Activated naive CD4-positive, alpha-beta T cell (primary cell): ENCODE measurements at places on chromosomes 13 and 19.

- no peak for DNase-seq
These were observed 21.7 kb upstream of the RPL21 start for GRCh38 chr13:27229642-27230041.

DNA sequence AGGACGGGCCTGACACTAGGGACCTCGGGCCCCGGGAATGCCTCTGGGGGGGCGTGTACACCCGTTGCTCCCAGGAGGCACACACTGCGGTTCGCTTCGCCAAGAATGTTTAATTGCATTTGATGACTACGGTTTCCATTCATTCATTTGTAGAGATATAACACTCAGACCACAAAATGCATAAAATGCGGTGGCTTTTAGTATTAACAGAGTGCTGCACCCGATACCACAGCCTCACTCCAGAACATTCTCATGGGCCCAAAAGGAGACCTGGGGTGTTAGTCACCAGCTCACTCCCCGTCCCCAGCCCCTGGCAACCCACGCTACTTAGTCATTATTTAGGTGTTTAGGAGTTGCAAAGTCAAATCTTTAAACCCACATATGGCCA lies 21.8 kb downstream of the HCN2 start:
- no peak for DNase-seq

- no peak for DNase-seq
These were observed 1.0 kb downstream of the FNDC3A start for GRCh38 chr13:48976576-48977285.

DNA sequence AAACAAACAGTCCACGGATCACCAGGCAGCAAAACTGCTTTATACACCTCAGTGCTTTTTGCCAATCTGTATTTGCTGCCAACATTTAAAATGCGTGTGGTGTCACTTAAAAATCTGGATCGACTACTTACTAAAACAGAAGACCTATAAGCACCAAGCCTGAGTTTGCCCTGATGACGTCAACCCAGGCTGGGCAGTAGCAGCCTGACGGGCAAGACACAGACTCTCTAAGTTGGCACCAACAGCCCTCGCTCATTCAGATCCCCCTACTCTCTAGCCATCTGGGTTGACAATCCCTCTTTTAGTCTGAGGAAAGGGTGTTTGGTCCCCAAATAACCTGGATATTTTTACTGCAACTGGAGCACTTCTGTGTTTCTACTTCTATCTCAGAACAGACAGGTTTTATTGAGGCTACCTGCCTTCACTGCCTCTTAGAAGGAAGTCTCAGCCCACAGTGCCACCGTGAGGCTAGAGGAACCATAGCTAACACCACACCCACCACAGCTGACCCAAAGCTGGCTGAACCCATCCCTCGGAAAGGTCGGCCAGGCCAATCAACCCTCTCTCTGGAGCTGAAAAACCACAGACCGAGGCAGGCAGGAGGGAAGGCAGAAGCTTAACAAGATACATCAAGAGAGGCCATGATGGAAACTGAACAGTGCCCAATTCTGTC lies 6.9 kb downstream of the SUGP2 start:
- no peak for DNase-seq

GRCh38 chr13:79311386-79311785 lies 94.7 kb downstream of the RBM26 start:
- DNase-seq: no peak

GRCh38 chr13:41216160-41216559 lies 21.8 kb upstream of the KBTBD7 start:
- no peak for DNase-seq

GRCh38 chr19:49333811-49334288 lies 1.4 kb upstream of the CD37 start:
- peak; percentile 59 for DNase-seq

GRCh38 chr19:1469255-1470054 lies 9.6 kb downstream of the C19orf25 start:
- DNase-seq: no peak

DNA sequence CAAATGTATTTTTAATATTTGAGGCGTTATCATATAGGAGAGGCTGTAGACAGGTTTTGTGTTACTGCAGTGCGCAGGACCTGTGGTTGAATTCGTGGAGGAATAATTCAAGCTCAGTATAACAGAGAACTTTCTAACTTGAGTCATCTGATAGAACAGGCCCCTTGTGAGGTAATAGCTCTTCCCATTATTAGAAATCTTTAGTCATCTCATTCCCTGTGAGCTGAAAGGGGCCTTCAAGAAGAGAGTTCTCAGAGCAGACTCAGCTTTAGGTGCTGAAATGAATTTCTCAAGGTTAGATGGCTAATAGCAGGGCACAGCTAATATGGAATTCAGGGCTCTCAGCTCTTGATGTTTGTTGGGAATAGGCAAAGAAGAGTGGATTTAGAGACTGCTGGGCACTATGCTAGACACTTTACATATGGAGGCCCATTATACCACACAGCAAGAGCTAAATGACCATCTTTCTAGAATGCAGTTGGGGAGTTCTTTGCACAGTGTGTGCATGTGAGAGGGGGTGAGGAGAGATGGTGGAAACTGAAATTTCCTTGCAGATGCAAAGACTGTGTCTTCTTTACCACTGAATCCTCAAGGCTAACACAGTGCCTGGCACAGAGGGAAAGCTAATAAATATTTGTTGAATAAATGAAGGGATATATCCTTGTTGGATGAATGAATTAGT lies 89.5 kb downstream of the DGKH start:
- no peak for DNase-seq

- no peak for DNase-seq
These were observed 535.8 kb upstream of the SGCG start for GRCh38 chr13:22644941-22645340.

DNA sequence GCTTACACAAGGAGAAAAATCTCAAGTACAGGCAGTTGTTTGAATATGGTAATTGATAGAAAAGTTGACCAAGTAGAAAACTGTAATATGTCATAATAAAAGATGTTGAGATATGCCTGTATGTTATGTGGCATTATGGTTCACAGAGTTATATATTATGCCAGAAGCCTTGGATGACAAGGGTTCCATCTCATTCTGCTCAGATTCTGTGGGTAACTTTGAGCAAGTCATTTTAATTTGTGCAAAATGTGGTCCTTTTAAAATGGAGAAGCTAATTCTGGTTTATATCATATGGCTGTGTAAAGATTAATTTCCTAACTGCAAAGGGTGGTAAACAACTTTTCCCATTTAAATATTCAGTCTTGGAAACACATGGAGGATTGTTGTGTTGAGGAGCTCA lies 180.9 kb downstream of the GPC6 start:
- DNase-seq: no peak

GRCh38 chr13:78265098-78265497 lies 338.3 kb downstream of the POU4F1 start:
- DNase-seq: no peak

DNA sequence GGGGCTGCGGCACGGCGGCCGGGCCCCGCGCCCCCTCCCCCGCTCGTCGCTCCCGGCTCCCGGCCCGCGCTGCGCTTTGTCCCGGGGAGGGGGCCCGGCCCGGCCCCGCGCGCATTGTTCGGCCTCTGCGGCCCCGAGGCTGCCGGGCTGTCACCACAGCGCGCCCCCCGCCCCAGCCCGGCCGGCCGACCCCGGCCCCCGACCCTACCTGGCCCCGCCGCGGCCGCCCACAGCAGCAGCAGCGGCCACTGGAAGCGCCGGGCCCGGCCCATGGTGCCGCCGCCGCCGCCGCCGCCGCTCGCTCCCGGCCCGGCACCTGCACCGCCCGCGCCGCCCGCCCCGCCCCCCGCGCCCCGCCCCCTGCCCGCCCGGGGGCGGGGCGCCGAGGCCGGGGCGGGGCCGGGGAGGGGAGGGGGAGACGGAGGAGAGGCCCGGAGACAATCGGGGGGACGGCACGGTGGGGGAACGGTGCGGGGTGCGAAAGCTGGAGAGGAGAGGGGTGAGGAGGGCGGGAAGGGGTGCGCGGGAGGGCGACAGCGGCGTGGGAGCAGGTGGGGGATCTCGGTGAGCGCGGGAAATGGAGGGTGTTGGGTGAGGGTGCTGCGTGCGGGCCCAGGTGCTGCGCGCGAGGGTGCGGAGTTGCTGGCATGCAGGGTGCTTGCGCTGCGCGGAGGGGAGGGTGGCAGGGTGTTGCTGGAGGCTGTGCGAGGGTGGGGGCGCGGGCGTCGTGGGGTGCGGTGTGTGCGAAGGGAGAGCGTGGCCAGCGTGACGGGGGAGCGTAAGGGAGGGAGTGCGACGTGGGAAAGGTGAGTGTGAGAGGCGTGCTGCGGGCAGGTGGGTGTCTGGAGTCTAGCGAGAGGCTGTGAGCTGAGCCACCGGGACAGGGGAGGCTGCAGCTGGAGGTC lies at the start of gene CADM4:
CADM4 (minus strand) TSS at position 332 of the 905 bp plus-strand sequence; CDS start at position 272, 60 bp downstream.
- peak; percentile 60 for DNase-seq

DNA sequence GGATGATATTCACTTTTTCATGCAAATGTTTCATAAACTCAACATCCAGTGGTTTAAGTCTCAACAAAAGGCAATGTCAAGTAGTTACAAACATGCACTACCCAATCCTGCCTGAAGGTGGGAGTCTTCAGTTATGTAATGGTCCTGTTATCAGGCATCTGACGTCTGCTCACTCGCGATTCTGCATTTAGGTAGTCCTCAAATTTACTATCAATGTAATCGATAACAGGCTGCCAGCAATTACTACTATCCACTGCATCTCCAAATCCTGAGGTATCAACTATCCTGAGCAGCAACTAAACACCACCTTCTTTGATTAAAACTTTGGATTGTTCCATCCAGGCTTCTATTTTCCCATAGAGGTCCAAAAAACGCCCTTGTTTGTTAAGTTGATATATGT lies 51.2 kb downstream of the NLRP12 start:
- peak; percentile 5 for DNase-seq

DNA sequence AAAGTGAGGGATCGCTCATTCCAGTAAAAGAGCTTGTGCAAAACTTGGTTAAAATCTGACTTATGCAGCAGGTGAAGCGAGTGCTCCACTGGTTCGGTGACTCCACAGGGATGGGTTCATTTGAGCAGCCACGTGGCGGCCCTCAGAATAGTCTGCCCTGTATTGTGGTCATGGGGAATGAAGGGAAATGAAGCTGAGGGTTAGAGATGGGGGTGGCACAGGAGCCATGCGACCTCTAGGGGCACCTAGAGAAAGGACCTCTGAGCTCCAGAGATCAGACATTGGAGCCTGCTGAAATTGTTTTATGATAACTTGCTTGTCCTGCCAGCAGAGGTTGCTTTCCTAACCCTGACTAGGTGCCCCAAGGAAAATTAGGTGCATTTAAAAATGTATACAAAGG lies 26.6 kb downstream of the CBY2 start:
- DNase-seq: no peak

- no peak for DNase-seq
These were observed 36.7 kb upstream of the RBM26 start for GRCh38 chr13:79442706-79443105.

DNA sequence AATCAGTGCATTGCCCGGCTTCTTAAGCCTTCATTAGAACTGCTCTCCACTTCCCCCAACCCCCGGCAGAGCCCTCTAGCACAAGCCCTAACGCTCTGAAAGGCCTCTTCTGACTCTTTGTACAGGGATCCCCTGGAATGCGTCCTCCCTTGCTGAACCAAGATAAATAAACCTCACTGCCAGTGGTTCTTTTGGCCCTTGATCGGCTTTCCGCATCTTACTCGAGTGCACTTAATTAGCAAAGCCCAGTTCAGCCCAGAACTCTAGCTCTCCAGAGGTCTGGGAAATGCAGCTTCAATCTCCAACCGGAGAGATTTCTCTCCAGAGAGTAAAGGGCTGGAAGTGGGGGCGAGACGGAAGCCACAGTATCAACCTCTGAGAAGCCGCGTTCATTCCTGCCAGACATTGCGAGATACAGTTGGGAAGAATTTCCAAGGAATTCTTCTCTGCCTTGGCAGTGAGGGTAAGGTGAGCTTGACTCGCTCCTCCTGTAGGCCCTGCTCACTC lies 8.7 kb upstream of the ZNF444 start:
- no peak for DNase-seq

DNA sequence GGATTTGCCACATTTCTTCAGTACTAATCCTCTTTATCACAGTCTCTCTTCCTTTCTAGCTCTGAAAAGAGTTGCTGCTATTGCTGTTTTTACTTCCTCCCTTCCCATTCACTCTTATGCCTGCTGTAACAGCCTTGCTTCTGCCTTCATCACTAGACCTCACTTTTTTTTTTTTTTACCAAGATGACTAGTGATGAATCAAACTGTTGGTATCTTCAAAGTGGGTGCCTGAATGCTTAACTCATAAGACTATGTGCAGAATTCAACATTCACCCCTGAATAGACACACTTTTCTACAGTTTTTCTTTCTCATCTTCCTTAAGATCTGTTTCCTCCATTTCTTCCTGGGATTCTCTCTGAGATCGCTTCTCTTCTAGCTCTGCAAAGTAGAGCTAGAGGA lies 217.2 kb upstream of the HTR2A start:
- DNase-seq: no peak

DNA sequence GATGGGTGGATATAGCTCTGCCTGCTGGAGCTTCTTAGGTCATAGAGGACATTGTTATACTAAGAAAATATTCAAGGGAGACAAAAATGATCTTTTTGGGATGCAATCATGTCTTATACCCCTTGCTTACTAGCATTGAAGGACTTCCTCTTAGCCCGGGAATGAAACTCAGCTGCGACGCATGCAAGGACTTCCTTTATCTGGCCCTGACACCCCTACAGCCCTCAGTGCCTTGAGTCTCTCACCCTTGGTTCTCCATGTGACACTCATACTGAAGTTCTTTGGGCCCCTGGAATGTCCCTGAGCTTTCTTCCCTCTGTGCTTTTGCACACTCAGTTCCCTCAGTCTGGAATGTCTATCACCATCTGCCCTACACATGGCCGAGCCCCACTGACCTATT lies 72.5 kb upstream of the MTIF3 start:
- DNase-seq: no peak

DNA sequence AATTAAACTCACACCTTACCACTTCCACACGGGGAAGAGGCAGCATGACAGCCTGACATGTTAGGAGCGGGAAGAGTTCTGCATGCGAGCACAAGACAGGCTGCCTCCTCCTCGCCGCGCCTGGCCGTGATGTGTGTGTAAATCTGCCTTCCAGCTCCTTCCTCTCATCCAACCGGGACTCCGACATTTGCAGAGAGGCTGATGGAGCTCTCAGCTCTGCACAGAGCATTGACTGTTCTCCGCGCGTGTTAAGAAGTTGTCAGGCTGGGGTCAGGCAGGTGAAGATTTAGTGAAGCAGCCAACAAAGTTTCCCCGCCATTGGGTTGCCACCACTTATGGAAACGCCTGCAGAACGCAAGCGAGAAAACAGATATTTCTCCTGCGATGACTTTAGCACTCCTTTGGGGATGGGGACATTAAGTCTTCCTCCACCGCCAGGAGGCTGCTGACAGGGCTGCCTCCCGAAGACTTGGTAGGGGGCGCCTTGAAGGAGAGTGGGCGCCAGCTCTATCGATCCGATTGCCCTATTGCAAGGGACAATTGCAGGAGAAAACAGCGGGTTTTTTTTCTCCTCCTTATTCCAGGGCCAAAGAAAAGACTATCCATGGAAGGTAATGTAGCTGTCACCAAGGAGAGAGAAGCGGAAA lies 213.9 kb upstream of the TSHZ3 start:
- DNase-seq: no peak

- no peak for DNase-seq
These were observed 479.1 kb downstream of the OLFM4 start for GRCh38 chr13:53507741-53508140.
